ENCODE measurements at places on chromosomes 3 and 15.

DNA sequence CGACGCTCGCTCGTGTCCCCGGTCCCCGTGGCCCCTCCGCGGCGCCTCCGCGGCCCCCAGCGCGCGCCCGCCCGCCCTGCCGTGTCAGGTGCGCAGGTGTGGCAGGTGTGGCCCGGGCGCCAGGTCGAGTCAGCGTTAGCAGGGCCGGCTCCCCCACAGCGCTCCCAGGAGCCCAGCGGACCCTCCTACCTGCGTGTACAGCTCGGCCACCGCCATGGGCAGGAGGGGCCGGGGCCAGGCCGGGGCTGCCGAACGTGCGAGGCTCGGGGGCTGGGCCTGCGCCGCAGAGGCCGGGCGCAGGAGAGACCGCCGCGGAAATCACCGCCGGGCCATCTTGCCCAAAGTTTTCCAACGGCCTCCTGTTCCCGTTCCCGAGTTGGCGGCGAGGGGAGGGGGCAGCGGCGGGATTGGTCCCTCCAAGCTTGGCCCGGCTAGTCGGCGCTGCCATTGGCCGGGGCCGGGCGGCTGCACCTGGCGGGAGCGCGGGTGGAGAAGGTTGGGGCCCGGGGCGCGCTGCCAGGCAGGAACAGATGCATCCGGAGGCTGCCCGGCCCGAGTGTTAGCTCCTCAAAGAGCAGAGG lies at the start of gene MYO5C:
Gene MYO5C (minus strand): TSS at position 384 of the 581 bp plus-strand sequence. CDS start 168 bp downstream, at position 216.
- DNase-seq, result peak; percentile 87

DNA sequence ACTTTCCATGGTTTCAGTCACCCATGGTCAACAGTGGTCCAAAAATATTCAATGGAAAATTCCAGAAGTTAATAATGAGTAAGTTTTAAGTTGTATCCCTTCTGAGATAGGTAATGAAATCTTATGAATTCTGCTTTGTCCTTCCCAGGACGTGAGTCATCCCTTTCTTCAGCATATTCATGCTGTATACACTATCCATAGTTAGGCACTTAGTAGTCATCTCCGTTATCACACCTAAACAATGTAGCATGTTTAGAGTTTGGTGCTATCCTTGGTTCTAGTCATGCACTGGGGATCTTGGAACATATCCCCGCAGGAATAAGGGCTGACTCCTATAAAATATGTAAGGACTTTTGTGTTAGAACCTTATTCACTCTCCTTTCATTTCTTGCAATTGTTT lies 153.2 kb downstream of the UNC13C start:
- DNase-seq, result no peak

DNA sequence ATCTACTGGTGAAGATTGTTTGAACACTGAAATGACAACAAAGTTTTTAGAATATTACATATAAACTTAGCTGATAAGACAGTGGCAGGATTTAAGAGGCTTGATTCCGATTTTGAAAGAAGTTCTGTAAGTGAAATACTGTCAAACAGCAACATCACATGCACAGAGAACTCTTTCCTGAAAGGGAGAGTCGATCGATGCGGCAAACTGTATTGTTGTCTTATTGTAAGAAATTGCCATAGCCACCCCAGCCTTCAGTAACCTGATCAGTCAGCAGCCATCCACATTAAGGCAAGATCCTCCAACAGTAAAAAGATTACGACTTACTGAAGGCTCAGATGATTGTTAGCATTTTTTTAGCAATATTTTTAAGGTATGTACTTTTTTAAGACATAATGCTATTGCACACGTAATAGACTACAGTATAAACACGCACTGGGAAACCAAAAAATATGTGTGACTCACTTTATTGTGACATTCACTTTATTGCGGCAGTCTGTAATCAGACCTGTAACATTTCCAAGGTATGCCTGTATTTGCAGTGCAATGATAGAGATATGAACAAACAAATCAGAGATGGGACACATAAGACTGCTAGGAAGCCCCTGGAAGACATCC lies 225.6 kb upstream of the UBE2E1 start:
- no peak for DNase-seq

DNA sequence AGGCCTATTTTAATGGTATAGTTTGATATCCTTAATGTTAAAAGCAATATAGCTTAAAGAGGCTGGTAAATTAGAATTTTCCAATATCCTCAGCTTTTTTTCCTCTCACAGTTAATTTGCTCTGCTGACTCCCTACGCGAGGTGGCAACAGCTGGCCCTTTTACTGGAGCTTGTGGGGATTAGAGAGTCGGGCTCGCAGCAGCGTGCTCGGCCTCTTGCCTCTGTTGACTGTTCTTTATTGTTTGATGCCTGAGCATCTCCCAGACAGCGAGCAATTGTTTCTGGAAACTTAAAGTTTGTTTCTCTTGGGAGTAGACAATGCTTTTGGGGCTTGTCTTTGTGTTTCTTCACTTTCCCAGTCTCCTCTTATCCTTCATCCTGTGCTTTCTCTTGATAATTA lies 80.8 kb downstream of the OPA1 start:
- no peak for DNase-seq

DNA sequence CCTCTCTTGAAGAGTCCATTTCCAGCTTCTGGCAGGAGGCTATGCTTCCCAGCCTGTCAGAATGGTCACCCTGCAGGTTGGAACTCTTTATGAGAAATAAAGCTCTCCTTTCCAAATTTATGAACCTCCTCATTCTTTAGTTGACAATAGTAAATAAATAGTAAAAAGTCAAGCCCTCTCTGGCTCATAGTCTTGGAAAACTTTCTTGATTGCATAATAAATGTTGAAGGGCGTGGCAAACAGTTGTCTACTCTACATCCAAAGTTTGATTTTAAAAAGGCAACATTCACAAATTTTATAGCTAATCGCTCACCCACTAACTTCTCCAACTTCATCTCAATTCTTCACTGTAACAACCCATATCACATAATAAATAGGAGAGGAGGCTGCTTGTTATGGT lies 58.8 kb downstream of the MCF2L2 start:
- DNase-seq, result no peak

DNA sequence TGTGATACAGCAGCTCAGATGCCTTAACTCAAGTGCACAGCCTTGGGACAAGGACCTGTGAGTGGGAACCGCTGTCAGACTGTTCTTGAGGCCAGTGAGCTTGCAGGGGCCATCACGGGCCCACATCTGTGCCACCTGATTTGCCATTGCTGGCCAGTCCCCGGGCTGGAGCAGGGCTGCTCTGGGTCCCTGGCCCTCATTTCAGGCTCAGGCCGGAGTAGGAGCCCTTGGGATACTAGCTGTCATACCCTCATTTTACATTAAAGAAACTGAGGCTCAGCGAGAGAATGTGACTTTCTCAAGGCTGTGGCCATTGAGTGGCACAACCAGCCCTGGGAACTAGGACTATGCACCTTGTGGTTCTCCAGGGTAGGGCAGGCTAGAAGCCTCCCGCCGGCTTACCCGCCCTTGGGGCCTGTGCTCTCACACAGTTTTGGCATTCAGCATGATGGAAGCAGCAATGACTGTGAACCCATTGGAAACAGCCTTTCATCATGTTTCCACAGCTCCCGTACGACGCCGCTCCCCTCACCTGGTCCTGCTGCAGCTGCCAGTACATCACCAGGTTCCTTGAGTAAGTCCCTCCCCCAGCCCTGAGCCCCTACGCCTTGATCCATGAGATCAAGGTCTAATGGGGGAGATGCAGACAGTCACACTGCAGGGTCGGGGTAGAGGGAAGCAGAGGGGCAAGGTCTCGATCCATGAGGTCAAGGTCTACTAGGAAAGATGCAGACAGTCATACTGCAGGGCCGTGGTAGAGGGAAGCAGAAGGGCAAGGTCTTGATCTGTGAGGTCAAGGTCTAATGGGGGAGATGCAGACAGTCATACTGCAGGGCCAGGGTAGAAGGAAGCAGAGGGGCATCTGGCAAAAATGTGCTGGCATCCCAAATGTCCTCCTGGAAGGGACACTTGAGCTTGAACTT lies 42.2 kb downstream of the GOLGA6L10 start:
- no peak for DNase-seq

Data from femur (tissue), 1 donor.